NCI-H226 (cell line): ENCODE measurements at places on chromosomes 2 and 18.

GRCh38 chr2:26363323-26363722 is 16.7 kb upstream of the ADGRF3 start:
- DNase-seq, result no peak

DNA sequence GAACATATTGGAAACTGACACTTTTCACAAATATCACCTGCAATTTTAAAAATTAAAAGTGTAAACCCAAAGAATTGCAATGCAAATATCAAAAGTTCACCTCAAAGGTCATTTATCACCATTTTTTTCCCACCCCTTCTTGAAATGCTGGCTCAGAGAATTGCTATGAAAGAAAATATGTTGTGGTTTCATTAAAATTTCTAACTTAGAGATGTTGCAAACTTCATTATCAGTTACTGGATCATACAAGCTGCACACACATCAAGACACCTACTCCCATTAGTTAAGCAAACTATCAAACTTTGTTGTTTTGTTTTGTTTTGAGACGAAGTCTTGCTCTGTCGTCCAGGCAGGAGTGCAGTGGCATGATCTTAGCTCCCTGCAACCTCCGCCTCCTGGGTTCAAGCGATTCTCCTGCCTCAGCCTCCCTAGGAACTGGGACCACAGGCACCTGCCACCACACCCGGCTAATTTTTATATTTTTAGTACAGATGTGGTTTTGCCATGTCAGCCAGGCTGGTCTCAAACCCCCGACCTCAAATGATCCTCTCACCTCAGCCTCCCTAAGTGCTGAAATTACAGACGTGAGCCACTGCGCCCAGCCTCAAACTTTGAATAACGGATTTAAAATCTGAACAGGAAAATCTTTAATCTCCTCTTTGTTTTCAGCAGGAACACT is 37.0 kb downstream of the STK39 start:
- DNase-seq, result peak; percentile 9

- no peak for DNase-seq
These were observed 148.8 kb upstream of the HS6ST1 start for GRCh38 chr2:128467321-128467969.

DNA sequence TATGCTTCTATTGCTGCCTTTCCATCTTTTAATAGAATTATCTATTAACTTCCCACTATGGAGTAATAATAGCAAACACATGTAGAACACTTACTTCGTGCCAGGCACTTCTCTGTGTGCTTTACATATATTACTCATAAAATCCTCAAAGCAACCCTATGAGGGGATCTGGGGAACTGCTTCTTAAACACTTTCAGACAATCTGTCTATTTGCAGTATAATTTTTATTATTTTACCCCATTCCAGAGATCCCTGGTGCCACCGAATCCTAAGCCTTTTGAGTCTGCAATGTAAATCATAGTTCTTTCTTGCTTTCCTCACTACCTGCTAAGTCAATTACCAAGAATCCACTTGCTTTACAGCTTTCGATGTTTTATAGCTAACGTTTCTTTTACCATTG is 25.6 kb upstream of the GCFC2 start:
- DNase-seq, result no peak
